ENCODE measurements at places on chromosomes 13 and 19. TPM values are rescaled to one million over a fixed set of nuclear protein-coding genes. Genes with fewer than 3 reads are reported as not detected.

GRCh38 chr19:10797541-10798256, 38.3 kb downstream of the TMED1 start:
- no peak overlapping the region for H3K27ac ChIP-seq
- no peaks in the 10 kb centered on the region for H3K27me3 ChIP-seq
- peaks cover 33% of the 10 kb centered on the region for H3K36me3 ChIP-seq
- no peak overlapping the region for H3K4me3 ChIP-seq
- no peak for DNase-seq

GRCh38 chr13:72716776-72717175, 10.7 kb downstream of the MZT1 start:
- DNase-seq = no peak
- H3K36me3 ChIP-seq = peaks cover 32% of the 10 kb centered on the region

WASF3 gene
- 2.0 TPM for total RNA-seq

DNA sequence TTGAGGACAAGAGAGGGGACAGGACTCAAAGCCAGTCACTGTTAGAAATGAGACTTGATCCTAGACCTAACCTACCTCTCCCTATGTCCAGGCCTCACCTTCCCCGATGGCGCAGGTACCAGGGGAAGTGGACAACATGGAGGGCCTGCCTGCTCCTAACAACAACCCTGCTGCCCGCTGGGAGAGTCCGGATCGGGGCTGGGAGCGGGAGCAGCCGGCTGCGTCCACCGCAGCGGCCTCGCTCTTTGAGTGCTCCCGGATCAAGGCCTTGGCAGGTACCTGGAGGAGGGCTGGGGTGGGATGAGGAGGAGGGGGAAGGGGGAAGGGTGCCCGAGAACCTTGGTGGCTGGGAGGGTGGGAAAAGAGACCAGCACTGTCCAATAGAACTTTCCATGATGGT, 5.7 kb downstream of the SPTBN4 start:
- H3K36me3 ChIP-seq = no peaks in the 10 kb centered on the region
- DNase-seq = no peak
- H3K27me3 ChIP-seq = no peaks in the 10 kb centered on the region
- no peak overlapping the region for H3K27ac ChIP-seq
- H3K4me3 ChIP-seq = no peak overlapping the region

- no peaks in the 10 kb centered on the region for H3K27me3 ChIP-seq
- no peaks in the 10 kb centered on the region for H3K36me3 ChIP-seq
- H3K27ac ChIP-seq = no peak overlapping the region
Observed at GRCh38 chr19:294946-295686, 3.9 kb upstream of the PLPP2 start.

FCER2 gene
- total RNA-seq = not detected

Data from PC-3 (cell line).